ENCODE measurements at places on chromosomes 16 and 17.

DNA sequence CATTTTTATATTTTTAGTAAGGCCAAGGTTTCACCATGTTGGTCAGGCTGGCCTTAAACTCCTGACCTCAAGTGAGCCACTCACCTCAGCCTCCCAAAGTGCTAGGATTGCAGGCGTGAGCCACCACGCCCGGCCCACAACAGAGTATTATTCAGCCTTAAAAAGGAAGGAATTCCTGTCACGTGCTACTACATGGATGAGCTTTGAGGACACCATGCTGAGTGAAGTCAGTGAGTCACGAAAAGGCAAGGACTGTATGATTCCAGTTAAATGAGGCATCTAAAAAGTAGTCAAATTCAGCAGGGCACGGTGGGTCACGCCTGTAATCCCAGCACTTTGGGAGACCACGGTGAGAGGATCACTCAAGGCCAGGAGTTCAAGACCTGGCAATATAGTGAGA lies 9.7 kb downstream of the CSF3 start:
- no peak for DNase-seq

DNA sequence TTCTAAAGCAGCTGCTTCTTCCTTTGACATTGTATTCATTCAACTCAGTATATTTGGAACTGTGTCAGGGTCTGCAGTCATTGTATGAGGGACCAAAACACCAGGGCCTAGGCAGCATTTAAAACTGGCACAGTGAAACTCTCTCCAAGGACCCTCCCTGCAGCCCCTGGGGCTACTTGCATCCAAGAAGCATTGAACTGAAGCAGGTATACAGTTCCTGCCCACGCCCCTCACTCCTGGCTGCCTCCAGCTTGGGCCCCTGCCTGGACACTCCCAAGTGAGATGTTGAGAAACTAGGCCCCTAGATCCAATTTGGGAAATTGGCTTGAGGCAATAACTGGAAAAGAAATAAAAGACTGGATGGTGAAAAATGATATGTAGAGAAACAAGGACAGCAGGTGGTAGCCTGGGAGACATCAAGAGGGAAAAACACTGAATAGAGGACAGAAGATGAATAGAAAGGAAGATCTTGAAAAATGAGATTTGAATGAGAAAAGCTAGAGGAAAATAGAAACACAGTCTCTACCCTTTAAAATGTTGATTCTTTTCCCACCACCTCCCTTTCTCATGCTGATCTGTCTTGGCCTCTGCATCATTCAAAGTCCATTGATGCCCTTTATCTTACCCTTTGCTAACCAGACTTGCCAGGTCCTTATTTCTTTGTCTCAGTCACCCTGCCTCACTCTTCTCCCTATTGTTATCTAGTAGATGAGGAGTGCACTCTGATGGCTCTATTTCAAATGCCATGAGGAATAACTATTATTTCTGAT lies 368.8 kb upstream of the CDH8 start:
- DNase-seq, result no peak

DNA sequence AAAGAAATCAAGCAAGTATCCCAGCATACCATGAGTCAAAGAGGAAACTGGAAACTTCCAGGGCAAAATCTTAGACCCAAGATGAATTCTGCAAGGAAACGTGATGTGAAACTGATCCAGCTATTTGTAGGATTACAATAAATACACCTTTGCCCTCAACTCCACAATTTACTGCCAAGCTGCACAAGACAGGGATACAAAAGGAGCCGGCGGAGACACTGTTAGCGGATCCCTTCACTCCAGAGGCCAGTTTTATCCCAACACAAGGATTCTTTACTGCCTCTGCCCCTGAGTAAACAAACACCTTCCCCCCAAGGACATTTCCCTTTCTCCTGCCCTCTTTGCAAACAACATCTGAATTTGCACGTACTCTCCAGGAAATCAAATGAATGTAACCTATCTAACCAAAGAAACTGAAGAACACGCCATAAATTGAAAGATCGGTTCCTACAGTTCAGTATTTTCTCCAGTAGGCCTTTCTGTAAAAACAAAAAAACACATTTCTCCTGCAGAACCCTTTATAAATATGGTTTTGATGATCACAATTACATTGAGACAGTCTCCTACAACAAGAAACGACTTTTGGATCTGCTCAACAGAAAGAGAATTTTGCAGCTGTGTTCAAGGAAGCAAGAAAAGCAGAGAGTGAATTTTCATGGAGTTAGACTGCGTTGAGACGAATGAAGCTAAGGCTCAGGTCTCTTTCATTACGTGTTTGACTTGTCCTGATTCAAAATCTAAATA lies 1.4 kb upstream of the CBX2 start:
- no peak for DNase-seq

- no peak for DNase-seq
These were observed 63.6 kb upstream of the NFAT5 start for GRCh38 chr16:69501956-69502745.

GRCh38 chr16:30605158-30605557 lies 5.0 kb downstream of the ZNF689 start:
- DNase-seq, result no peak

- no peak for DNase-seq
These were observed 391.0 kb downstream of the WWOX start for GRCh38 chr16:78490431-78490830.

- DNase-seq, result peak; percentile 52
These were observed 4.0 kb downstream of the SYNGR3 start for GRCh38 chr16:1993731-1994131.

DNA sequence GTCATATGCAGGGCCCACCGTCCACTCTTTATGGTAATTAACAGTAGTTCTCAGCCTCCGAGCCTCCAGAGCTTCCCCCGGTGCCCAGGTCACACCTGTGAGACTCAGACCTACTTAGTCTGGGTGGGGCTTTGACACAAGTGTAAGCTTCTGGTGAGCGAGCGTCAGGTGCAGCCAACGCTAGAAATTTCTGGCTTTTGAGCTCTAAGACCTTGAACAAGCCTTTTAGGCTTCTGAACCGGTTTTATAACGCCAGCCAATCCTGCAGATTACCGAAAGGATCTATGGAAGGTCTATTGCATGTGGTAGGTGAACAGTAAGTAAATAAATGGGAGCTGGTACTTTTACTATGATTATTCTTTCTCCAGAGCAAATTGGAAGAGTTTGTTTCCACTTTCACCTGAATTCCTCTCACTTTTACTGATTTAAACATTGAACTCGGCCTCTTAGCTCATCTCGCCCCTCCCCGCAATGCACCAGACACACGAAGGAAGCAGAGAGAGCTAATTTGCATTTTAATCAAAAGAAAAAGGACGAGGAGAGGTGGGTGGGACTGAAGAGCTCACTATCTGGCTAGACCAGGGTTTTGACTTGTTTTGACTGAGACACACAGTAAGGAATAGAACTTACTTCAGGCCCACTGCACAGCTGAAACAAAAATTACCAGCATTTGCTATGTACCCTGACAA lies 47.1 kb downstream of the ABAT start:
- DNase-seq, result no peak

DNA sequence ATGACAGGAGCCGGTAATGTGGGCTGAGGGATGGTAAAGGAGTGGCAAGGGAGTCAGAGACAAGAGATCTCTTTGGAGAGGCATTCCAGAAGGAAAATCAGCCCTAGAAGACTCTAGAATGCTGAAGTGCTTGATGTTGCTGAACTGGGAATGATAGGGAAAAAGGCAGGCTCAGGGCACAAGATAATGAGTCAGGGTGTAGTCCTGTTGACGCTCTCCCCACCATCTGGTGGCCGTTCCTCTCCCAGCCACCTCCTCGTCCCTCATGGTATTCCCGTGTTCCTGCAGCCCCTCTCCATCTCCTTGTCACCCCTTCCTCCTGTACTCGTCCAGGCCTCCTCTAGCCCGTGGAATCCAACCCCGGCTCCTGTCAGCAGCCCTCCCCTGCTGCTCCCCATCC lies 11.1 kb upstream of the ALDOA start:
- DNase-seq, result peak; percentile 15

GRCh38 chr17:49783791-49784190 lies 4.7 kb upstream of the KAT7 start:
- DNase-seq, result no peak

DNA sequence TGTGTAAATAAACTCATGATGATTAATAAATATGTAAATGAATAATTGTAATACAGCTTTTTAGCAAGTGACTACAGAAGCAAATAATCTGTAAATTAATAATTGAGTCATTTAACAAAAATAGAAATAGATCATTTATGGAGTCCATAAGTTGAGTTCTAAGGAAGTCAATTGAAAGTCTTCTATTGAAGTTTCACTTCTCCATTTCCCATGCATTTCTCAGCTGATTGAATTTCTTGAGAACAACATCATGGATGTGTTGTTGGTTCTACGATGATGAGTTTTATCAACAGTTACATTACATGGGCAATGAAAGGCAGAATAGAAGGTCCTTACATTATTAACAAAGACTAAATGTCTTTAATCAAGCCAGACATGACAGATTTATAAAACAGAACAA lies 290.4 kb downstream of the MAP2K6 start:
- DNase-seq, result no peak

DNA sequence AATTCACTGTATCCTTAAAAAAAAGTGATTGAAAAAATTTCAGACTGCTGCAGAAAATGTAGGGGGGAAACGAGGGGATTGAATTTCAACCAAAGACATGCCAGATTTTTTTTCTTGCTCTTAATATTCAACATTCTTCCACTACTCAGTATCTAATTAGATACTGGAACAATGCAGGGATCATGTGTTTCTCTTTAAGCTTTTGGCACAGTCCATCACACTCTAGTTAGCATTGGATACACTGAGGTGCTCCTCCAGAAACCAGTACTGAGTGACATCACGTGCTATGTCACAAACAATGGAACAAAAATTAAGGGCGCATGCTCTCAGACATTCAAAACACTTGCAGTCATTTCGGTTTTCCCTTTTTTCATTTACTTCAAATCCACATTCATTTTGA lies 298.6 kb upstream of the PSMD7 start:
- no peak for DNase-seq

DNA sequence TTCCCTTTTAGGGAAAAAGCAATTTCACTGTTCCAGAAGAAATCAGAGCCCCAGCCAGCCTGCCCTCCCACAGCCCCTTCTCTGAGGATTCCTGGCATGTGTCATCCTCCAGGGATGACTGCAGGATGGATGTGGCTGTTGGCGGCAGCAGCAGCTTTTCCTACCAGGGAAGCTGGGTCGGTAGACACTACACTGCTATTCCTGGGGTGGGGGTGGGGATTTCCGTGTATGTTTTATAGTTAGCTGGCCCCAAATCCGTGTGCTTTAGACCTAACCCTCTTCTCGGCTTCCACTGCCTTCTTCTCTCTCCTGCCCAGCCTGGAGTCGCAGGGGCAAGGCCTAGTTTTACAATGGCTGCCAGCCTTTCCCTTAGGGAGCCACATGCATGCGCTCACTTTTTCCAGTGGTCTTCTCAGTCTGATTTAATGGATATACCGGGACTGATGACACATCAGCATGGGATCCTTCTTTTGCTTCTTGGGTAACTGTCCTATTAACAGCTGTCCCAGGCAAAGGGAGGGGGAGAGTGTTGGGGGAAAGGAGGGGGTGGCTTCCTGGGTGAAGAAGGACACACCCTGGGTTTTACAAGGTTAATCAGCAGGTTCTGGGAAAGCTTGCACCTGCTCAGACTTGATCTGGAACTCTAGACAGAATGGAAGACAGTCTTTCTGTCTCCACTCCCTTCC lies 2.7 kb upstream of the NFE2L1 start:
- peak; percentile 29 for DNase-seq

DNA sequence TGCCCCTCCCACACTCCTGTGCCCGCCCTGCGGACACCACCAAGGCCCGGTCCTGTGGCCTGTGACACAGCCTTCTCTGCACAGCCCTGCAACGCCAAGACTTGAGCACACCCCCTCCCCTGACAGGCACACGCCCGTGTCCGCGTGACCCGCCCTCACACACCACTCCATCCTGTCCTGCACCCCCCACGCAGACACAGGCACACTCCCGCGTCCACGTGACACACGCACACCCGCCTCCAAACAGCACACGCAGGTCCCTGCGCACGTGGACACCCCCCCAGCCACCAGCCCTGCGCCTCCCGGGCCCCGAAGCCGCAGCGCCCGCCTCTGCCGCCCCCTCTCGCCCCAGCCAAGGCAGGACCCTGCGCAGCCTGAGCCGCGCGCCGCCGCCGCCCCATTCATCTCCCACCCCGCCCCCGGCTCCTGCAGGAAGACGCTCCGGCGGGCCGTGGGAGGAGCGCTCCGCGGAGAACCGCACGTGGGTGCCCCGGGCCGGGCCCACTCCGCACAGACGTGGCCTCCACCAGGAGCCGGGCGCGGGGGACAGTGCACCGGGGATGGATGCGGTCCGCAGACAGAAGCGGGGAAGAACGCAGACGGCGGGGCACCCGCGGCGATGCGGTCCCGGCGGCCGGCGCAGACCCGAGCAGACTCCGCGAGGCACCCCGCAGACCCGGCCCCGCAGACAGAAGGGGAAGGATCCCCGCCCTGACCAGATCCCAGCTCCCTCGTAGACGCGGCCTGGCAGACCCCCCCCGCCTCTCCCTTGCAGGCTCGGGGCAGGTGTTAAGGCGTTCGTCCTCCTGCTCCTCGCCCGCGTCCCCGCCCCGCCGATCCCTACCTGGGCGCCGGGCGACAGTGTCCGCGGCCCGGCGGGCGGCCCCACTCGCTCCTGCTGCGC lies 506 bp downstream of the CAMKK1 start:
- peak; percentile 58 for DNase-seq

DNA sequence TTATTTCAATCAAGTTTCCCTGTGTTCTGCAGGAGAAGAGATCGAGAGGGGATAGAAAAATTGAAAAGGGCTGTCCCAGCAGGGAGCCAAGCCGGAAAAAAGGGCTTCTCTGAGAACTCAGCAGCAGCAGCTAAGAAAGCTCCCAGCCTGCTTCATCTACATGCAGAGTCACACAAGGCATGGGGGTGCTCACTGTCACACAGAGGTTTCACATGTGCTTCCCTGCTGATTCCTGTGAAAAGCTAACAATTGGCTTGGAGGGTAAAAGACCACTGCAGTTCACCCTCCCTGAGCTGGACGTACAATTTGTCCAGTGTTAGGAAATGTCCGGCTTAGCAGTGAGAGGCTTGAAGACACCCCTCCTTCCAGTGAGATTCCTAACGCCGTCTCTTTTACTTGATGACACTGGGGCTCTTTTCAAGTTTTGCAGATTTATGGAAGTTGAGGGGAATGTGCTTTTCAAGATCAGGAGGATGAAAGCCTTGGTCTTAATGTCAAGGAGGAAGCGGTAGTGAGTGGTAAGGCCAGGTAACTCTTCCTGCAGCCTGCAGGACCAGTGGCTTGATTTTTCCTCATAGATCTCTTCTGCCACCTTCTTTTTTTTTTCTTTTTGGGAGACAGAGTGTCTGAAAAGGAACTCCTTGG lies 85.6 kb downstream of the WNT3 start:
- DNase-seq, result no peak

Data from M059J (cell line).